ENCODE measurements at places on chromosomes 1 and 21.

DNA sequence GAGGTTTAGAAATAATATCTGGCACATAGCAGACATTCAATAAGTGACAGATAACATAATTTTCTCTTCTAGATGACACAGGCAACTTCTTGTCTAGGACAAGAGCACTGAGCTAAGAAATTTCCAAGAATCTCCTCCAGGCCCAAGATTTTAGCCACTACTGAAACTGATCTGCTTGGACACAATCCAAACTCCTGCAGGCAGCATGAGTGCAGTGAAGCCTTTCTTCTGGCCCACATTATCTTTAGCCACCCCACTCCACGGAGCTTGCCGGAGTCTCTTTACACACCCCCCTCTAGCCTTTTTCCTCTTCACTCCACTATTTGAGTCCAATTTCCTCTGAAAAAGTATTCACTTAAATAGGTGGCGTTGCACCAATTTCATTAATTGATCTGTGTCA, 142.9 kb upstream of the DUSP10 start:
- DNase-seq, result no peak

GRCh38 chr1:28297826-28298225, 31.0 kb upstream of the MED18 start:
- DNase-seq, result no peak

GRCh38 chr1:116506132-116507004, 64.5 kb downstream of the CD58 start:
- no peak for DNase-seq

DNA sequence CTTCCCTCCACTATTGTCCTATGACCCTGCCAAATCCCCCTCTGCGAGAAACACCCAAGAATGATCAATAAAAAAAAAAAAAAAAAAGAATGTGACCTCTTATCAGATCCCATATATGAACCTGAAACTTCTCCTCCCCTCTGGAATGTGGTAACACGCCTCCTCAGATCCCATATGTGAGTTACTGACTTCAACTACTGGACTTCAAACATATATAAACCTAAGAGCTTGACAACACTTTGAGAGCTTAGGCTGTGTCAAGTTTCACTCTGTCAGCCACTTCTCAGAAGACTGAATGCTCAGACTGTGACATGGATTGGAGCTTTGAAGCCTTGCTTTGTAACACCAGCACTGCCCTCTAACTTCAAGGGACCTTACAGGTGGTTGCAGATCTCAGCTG, 148.4 kb downstream of the COP1 start:
- no peak for DNase-seq

GRCh38 chr1:181064011-181064623, 24.4 kb upstream of the IER5 start:
- DNase-seq, result no peak

DNA sequence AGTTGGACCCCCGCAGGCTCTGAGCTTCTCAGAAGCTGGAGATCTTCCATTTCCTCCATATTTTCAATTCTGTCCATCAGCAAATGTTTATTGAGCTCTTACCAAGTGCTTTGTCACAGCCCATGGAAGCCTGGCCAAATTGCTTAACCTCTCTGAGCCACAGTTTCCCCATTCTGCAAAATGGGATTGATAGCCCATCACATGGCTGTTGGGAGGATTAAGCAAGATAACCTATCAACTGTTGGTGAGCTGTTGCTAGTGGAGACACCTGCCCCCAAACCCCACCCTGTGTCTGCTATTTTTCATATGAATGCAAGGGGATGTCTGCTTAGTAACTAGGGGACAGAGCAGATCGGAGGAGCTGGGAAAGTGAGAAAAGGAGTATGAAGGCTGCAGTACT, 38.3 kb downstream of the CD34 start:
- DNase-seq, result no peak

DNA sequence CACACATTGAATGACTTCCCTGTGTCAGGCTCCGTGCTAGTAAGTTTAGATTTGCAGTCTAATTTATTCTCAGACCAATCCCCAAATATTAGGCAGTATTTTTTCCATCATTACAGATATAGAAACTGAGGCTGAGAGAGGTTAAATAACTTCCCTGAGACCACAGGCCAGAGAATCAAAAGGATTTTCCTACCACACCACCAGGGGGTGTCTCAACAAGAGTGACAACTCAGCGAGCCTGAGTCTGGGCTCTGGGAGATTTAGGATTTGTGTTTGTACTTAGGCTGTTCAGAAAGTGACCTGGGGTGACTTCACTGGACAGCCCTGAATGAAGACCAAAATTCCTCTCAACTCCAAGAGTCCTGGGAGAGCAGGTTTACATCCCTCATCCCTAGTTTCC, 13.3 kb upstream of the LCE5A start:
- no peak for DNase-seq

DNA sequence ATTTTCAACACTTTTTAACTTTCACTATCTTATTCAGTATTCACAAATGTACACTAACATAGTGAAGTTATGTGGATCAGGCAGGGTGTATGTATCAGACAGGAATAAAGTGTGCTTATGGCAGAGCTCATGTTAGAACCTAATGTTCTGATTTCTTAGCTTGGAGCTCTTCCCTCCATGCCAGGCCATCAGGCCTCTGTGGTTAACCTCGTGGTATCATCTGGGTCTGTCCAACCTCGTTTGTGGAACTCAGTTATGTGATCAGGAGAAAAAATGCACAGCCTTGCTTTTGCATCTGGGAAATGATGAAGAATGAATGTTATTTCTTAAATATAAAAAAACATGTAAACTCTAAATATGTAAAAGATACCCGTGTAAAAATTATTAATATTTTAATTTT, 86.9 kb downstream of the MPZL1 start:
- DNase-seq, result no peak

GRCh38 chr1:42176902-42177519, 12.5 kb upstream of the GUCA2A start:
- DNase-seq, result no peak

GRCh38 chr1:64111787-64112186, 91.6 kb upstream of the UBE2U start:
- DNase-seq, result no peak

- no peak for DNase-seq
Measured at GRCh38 chr1:187985145-187985896, 1156.6 kb downstream of the PLA2G4A start.

GRCh38 chr21:17536381-17536780, 23.5 kb downstream of the CXADR start:
- no peak for DNase-seq

GRCh38 chr1:7293702-7294629, 477.1 kb upstream of the VAMP3 start:
- no peak for DNase-seq

DNA sequence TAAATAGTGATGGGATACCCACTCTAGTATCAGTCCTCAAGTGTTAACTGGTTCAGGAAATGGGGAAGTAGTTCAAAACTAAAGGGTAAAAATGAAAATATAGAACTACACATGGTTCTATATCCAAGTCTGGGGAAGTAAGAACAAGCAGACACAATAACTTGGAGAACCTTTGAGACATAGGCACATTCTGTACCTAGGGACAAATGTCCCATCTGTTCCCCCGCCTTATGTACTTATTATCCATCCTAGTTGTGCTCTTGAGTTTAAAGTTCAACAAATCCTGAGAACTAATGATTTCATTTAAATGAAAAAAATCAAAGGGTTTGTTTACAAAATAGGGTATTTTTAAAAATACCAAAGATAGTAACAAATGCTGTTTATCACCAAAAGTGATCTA, 32.5 kb downstream of the WNT2B start:
- no peak for DNase-seq

- no peak for DNase-seq
Measured at GRCh38 chr1:3274972-3275371, 179.5 kb upstream of the ARHGEF16 start.

GRCh38 chr1:8974551-8974950, 28.9 kb downstream of the CA6 start:
- no peak for DNase-seq

- no peak for DNase-seq
Measured at GRCh38 chr1:64482720-64483119, 12.8 kb downstream of the CACHD1 start.

GRCh38 chr1:25799352-25799934, 550 bp upstream of the SELENON start:
- no peak for DNase-seq
